ENCODE measurements at places on chromosomes 7 and 10. TPM values are rescaled to one million over a fixed set of nuclear protein-coding genes. Genes with fewer than 3 reads are reported as not detected.

Gene KIF11
- 3.3 TPM for total RNA-seq

Gene NEUROG3
- not detected for total RNA-seq

Gene ASNS
- total RNA-seq: 49.3 TPM

Gene GPAM
- total RNA-seq: 13.5 TPM

Measured in smooth muscle cell of trachea (primary cell).